GM04504 (cell line): ENCODE measurements at places on chromosomes 1 and 21.

DNA sequence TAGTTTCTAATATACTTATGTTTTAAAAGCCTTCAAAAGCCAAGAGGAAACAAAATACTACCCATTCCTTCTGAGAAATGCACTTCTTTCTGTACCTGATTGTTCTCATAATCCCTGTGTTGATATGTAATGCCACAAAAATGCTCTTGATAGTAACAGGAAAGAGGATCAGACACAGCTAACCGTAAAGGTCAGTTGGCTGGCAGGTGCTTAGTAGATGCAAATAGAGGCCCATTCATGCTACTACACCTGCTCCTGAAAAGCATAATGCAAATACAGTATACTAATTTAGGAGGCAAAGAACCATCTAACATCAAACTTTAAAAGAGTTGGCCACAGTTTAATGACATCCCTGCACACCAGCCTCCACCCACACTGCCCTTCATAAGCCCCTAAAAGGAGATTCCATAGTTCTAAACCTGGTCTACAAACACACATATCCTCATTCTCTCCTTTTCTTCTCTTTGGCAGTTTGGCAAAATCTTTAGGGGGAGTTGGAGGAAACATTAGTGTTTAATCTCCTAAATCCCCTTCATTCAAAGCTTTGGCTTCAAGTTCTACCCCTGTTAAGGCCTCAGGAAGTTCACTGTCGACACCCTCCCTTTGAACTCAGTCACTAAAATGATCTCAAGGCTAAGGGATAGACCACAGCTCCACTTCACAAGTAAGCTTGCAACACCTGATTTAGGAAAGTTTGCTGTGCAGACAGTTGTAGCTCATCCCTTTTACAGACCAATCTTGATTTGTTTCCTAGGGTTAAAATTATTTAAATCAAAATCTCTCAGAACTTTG is 2.9 kb upstream of the CD46 start:
- no peak for DNase-seq

GRCh38 chr1:30034627-30035521 is 688.5 kb downstream of the MATN1 start:
- DNase-seq: no peak

GRCh38 chr1:23288201-23288600 is 55.9 kb downstream of the HNRNPR start:
- no peak for DNase-seq

GRCh38 chr1:206419250-206419649 is 51.0 kb upstream of the IKBKE start:
- no peak for DNase-seq

DNA sequence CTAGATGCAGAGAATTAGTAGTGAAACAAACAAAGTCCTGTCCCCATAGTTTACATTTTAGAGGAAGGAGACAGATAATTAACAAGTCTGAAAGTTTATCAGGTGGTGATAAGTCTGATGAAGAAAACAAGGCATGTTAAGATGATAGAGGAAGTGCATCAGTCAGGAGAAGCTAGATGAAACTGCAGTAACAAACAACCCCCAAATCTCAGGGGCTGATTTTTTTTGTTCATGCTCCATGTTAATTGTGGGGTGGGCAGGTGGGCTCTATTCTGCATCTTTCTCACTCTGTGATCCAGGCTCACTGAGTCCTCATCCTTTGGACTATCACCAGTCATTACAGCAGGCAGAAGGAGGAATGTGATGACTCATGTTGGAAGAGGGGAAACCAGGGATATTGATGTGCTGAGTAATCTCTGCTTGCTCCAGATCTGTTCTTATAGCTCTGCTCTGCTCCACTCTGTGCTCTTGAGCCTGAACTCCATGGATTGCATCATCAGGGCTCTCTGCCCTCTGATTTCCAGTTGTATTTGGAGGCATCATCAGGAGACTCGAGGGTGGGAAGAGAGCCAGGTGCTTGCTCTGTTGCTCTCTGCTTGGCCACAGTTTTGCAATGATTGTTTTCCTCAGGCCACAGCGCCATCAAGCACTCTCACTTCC is 166.9 kb downstream of the IER5 start:
- DNase-seq: peak; percentile 99

GRCh38 chr1:155562581-155563376 is at the start of gene ASH1L:
Gene ASH1L (minus strand): TSS chr1:155562803. CDS start chr1:155521519, 41,284 bp downstream.
- peak; percentile 85 for DNase-seq

GRCh38 chr1:103362348-103363007 is 163.0 kb upstream of the RNPC3 start:
- no peak for DNase-seq

DNA sequence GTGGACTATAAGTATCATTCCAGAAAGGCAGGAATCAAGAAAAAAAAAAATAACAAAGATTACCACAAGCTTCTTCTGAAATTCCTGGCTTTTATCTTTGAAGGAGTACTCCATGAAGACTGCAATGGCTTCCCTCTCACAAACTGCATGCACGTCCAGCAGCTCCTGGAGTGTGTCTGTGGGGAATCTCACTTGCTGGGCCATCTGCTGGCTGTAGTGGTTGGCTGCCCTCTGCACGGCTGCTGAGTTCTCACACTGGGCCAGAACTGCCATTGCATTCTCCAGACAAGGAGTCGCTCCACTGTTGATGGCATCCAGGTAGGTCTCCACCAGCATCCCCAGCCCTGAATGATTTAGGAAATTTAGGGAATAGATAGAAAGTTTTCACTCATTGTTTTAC is 23.3 kb upstream of the GBP2 start:
- no peak for DNase-seq

- DNase-seq: no peak
These were observed 105.7 kb downstream of the C1orf21 start for GRCh38 chr1:184492536-184492935.
